ENCODE measurements at places on chromosomes 3 and 15.
A peak's percentile ranks its signal among the peaks of the same experiment; 100 is the strongest.

DNA sequence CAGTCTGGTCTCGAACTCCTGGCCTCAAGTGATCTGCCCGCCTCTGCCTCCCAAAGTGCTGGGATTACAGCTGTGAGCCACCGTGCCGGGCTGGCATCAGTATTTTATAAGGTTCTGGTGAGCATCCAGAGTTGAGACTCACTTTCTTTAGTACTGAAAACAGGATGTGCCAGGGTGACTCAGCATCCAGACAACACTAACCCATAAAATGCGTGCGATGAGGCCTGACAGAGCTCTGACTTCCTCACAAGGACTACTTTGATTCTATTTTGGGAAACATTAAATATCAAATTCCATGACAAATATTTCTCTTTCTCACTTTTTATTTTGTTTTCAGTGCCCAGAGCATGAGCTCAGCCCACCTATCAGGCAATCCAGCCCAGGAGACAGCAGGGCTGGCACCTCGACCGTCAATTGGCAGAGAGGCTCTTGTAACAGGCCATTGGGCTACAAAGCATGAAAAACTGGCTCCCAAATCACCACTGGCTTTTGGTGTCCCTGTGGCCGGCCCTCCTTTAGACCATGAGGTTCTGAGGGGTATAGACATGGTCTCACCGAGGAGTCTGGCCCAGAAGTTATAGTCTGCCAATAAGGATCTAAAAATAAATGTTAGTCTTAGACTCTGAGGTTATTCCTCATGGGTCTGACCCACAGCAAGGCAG is 75.0 kb downstream of the FEM1B start:
- no peak for DNase-seq

- no peak for DNase-seq
Measured at GRCh38 chr3:183581496-183582155, 26.1 kb upstream of the KLHL6 start.

- no peak for DNase-seq
Measured at GRCh38 chr3:188797045-188797444, 374.7 kb upstream of the TPRG1 start.

DNA sequence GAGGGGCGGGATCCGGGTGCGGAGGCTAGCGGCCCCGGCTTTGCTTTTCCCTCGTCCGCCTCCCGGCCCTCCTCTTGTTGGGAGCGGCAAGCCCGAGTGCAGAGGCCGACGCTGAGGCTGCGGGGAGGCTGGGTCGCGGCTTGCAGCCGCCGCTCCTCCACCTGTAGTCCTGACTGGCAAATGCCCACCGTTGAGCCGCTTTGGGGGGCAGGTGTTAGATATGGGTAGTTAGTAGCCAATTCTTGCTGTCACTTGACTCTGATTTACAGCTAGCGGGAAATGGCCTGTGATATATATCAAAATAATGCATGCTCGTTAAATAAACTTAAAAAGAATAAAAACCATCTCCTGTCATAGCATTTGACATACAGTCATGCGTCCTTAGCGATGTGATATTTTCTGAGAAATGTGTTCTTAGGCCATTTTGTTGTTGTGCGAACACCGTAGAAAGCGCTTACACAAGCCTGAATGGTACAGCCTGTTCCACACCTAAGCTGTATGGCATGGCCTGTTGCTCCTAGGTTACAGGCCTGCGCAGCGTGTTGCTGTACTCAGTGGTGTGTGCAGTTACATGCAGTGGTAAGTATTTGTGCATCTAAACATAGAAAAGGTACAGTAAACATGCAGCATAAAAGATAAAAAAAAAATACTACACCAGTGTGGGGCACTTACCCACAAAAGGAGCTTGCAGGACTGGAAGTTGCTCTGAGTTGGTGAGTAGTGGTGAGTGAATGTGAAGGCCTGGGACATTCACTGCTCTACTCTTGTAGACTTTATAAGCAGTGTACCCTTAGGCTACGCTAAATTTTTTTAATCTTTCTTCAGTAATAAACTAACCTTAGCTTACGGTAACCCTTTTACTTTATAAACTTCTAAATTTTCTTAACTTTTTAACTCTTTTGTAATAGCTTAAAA is 873 bp downstream of the CAPN7 start:
- peak; percentile 9 for DNase-seq

GRCh38 chr3:123244128-123244527 is 42.4 kb downstream of the SEC22A start:
- peak; percentile 10 for DNase-seq

DNA sequence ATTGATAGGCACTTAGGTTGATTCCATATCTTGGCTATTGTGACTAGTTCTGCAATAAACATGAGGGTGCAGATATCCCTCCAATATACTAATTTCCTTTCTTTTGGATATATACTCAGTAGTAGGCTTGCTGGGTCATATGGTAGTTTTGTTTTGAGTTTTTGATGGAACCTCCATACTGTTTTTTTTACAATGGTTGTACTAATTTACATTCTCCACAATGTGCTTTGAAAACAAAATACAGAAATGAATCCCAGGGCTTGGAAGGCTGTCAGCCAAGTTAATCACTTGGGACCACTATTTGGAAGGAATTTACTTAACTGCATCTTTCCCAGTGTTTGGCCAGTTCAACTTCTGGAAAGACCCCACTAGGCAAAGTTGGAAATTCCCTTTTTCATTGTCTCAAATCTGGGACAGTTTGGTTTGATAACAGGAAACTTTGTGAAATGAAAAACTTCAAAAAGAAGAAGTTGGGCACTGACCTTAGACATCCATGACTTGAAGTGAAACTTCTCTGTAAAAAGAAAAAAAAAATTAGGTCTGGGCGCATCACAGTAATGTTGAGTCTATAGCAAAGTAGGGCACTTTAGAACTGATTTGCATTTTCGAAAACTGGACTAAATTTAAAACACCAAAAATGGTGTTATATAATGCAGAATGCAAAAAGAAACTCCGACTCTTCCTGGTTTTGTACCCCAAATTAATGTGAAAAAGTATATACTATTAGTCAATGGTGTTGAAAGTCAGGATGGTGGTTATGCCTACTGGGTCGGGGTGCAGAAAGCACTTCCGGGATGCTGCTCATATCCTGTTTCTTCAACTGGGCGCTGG is 6.0 kb downstream of the CTSH start:
- DNase-seq = peak; percentile 43

DNA sequence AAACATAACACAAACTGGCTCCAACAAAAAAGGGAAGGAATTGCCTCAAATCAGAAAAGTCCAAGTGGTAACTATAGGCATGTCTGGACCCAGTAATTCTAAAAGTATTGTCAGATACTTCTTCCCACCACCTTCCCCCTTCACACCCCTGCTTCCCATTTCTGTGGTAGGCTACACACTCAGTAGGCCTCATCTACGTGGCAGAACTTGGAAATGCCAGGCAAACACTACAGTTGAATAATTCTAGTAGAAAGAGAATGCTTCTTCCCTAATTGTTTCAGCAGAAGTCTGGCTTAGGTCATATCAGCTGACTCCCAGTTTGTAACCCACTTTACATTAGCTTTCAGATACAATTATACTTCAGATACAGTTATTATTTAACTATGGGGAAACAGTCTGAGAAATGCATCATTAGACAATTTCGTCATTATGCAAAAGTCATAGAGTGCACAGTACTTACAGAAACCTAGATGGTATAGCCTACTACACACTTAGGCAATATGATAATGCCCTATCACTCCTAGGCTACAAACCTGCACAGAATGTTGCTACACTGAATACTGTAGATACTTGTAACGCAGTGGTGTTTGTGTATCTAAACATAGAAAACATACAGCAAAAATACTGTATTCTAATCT is 6.4 kb downstream of the SETMAR start:
- no peak for DNase-seq

- DNase-seq = no peak
Measured at GRCh38 chr15:44319385-44319784, 30.9 kb downstream of the GOLM2 start.

DNA sequence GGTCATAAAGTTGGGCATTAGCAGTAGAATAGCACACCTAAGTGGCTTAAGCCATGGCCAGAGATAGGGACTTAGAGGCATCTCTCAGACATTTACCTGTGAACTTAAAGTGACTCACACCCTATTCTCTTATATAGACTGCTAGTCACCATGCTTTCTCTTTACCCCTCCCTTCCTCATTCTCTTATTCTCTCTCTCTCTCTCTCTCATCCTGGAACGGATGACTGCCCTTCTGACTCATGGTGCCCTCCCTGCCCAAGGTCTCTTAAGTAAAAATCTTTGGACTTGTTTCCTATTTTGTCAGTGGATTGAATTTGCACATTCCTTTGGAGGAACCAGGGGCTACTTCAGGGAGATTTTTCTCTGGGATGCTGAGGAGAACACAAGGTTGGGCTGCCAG is 58.8 kb downstream of the NPAP1 start:
- DNase-seq = no peak

GRCh38 chr3:102531686-102532085 is 96.9 kb downstream of the ZPLD1 start:
- no peak for DNase-seq

GRCh38 chr15:31461911-31462480 is 135.4 kb downstream of the KLF13 start:
- no peak for DNase-seq

DNA sequence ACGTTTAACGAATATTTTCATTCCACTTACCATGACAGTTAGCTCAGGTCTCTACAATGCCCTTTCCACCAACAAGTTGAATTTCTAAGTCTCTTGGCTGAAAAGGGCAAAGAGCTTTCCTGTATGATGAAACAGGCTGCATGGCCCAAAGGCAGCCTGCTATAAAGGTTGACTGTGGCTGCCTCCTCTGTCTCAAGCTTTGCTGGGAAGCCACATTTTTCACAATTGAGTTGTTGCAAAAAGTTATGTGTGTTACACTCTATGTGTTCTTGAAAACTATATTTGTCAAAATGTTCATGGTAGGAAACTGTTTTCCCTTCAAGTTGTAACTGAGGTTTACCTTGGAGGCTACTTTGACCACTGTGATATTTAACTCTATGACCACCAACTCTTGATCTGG is 49.5 kb downstream of the DZIP1L start:
- DNase-seq = no peak

GRCh38 chr15:67784090-67784781 is 41.1 kb upstream of the SKOR1 start:
- peak; percentile 17 for DNase-seq

DNA sequence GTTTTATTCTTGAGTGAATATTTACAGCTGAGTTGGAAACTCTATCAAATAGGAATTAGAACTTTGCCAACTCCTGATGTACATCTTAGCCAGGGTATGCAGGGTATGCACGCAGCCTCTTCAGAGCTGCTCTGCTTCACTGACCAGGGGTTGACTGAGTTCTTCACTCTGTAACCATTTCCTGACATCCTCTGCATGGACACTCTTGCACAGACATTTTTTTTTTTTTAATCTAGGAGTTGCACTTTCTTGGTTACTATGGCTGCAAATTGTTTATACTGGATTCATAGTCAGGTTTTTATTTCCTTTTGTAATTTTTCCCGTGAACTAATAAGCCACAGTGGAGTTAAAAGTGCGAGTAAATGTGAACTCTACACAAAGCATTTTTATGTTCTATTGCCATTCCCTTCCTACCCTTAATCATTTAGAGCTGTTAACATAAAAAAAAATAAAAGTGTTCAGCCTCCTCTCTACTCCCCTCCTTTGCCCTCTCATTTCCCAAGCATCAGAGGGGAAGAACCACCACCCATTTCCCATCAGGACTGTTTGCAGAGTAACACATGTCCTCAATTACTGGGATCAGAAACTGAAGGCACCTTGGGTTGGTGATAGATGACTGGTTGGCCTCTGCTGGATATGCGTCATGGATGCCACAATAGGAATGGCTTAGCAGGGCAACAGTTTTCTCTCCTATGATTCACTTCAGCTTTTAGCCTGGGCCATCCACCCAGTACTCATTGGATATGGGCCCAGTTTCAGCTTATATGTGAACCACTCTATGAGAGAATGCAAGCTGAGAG is 54.0 kb downstream of the DUT start:
- no peak for DNase-seq

DNA sequence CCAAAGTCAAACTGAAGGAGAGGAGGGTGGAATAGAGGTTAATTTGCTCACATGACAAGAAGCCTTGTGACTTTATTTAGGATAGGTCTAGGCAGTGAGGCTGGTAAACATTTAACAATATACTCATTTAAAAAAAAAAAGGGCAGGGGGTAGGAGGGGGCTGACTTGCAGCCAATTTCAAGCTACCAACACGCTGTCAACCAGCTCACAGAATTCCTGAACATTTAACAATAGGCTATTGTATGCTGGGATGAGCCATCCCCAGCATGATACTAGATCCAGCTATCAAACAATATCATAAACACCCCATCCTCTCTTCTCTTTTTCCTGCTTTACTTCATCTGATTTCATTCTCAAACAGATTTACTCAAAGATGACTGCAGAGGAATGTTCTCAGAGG is 1096.3 kb upstream of the CFAP20DC start:
- no peak for DNase-seq

DNA sequence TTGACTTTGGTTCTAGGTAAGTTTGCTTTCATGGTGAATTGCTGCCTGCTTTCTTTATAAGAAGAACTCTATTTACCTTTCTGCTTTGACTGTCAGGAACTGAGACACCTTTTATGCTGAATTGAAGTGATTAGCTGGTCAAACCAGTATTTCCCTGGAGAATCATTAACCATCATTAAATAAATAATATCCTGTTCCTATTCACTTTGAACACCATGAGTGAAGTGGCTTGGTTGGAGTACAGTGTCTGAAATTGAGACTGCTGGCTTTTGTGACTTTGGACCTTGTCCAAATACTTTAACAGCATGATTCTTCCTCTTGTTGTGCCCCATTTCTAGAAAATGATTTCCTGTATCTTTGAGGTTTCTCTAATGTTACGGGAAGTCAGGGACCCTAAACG is 5.6 kb upstream of the TMEM62 start:
- no peak for DNase-seq

- DNase-seq = no peak
Measured at GRCh38 chr15:70569091-70569713, 194.2 kb downstream of the UACA start.

- DNase-seq = no peak
Measured at GRCh38 chr3:64016941-64017620, 6.2 kb downstream of the PSMD6 start.

DNA sequence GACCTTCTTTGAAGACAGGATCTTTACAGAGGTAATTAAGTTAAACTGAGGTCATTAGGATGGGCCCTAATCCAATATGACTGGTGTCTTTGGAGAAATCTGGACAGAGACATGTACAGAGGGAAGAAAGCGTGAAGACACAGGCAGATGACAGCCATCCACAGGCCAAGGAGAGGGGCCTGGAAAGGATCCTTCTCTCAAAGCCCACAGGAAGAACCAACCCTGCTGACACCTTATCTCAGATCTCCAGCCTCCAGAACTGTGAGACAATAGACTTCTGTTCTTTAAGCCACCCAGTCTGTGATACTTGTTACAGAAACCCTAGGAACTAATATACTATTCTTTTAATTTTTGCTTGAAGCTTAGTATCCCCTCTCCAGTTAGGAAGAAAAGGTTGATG is 74.2 kb downstream of the WDR76 start:
- no peak for DNase-seq
